Stimulated activated CD8-positive, alpha-beta memory T cell treated with anti-CD3 and anti-CD28 coated beads, Interleukin-4, amount 100 ng/mL, for 48 hours (primary cell): ENCODE measurements at places on chromosomes 1 and 21.

- DNase-seq = no peak
Observed at GRCh38 chr1:115877511-115877910, 36.6 kb upstream of the NHLH2 start.

DNA sequence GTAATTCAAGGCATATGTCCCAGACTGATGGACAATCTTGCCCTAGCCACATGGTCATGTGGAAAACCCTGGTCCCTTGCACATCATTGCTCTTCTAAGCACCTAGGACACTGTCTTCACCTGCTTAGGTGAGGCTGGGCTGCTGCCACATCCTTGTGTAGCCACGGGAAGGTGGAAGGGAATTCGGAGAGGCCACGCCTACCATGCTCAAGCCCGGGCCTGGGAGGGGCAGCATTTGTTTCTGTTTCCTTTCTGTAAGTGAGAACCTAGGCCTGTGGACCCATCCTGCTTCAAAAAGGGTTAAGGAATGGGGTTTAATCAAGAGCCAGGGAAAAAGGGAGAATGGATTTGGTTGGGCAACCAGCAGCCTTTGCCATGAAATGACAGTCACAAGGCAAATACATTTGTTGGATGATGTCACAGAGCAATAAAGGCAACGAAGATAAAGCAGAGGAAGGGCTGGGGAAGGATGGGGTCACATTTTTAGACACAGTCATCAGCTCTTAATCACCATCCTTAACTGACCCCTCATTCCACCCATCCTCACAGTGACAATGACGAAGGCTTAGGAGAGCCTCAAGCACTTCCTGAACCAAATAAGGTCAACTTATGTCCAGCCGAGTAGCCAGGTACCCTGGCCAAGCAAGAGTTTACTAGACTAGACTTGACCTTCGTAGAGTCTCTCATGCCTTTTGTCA lies 10.1 kb upstream of the LRRC38 start:
- no peak for DNase-seq

- DNase-seq = no peak
Observed at GRCh38 chr1:243499711-243500110, 243.9 kb downstream of the SDCCAG8 start.

- peak; percentile 93 for DNase-seq
Observed at GRCh38 chr1:119870917-119871596, 25.3 kb downstream of the ADAM30 start.

DNA sequence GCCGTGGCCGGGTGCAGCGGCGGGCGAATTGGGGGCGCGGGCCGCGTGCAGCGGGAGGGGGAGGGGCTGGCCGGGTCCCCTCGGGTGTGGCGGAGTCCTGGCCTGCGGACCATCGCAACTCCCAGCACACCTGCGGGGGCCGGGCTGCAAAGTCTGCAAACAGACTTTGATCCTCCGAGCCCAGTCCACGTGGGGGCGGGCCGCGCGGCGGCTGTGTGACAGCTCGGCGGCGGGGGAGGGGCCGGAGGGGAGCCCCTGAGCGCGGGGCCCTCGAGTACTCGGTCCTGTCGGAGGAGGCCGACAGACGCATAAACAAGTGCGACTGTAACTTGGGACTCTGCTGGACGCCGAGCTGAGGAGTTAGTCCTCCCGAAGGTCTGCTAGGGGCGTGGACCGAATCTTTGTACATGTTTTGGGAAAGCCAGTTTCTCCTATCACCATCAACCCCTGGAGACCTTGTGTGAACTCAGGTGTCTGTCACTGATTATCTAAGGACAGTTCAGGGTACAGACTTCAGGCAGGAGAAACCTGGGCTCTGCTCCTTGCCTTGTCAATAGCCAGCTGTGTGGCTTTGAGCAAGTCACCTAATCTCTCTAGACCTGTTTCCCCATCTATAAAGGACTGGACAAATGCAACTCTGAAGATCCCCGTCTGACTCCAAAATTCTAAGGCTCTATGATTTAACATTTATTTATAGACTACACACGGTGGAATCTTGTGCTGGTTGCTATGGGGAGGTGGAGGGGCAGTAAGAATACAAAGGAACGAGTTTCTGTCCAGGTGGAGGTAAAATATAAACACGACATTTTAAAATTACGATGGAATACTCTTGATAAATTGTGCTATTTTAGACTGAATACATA lies 710 bp upstream of the SLC30A1 start:
- no peak for DNase-seq

- DNase-seq = no peak
Observed at GRCh38 chr1:168725831-168726230, 3.2 kb downstream of the DPT start.
